SK-N-MC (cell line): ENCODE measurements at places on chromosomes 2 and 18.

DNA sequence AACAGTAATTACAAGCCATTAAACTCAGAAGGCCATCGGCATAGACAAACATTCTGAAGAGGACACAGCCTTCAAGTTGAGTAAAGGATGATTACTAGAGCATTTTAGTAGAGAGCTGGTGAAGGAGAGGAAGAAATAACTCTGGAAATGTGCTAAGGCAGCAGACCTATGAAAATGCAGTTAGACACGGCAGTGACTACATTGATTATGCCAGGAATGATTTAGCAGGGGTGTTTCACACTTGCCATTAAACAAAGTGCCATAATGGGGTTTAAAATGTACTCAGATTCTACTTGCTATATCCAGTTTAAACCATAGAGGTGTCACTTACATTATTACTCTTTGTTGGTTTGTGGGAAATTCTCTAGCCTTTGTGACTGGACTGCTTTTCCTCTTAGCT, 372.3 kb downstream of the CPS1 start:
- no peak for DNase-seq

DNA sequence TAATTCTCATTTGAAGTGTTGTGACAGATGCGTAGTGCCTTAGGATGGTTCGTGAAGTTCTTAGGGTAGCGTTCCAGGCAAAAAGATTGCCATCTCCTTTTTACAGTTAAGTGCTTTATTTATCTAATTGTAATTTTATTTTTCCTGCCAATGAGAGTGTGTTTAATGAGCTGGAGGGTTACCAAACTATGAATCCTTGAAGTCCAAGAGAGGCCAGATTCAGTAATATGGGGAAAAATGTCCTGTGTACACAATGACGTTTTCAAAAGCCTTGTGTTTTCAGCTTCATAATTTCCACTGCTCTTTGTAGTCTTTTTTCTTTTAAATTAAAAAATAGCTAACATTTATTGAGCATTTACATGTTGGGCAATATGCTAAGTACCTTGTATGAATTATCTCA, 23.8 kb downstream of the ACYP2 start:
- no peak for DNase-seq

- DNase-seq = no peak
Measured at GRCh38 chr18:14921031-14921430, 173.1 kb downstream of the ANKRD30B start.

DNA sequence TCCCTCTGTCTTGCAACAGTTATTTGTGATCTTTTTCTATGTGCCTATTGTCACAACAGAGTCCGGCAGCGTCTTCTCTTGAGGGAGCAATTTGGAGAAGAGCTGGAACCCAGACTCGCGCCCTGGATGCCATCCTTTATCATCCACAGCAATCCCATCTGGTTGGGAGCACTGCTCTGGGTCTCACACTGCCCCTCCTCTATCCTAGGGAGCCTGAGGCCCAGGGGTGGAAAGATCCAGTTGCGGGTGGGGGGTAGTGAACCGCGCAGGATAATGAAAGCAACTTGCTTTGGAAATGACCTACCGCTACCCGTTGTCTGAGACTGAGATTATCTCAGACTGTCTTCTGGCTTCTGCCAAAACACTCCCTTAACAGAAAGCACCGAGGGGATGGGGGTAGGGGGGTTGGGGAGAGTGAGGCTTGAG, 713 bp downstream of the WBP1 start:
- DNase-seq = no peak

- no peak for DNase-seq
Measured at GRCh38 chr2:134426721-134427120, 172.8 kb downstream of the MGAT5 start.

DNA sequence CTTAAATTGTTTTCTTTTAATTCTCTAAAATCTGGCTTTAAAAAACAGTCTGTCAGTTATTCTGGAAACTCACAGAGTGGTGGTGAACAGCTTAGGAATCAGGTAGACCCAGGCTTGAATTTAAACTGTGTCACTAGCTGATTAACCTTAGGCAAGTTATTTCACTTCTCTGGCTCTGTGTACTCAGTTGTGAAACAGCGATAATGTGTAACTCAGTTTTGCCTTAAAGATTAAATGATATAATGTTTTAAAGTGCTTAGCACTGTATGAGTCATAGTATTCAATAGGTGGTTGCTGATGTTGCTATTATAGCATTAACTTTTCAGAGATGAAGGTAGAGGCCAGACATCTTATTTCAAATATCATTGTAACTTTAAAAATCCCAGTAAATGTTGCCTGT, 40.7 kb downstream of the PKP4 start:
- DNase-seq = no peak

- no peak for DNase-seq
Measured at GRCh38 chr2:73350035-73350691, 35.5 kb upstream of the ALMS1 start.

- DNase-seq = no peak
Measured at GRCh38 chr2:29233428-29233827, 118.2 kb downstream of the CLIP4 start.

DNA sequence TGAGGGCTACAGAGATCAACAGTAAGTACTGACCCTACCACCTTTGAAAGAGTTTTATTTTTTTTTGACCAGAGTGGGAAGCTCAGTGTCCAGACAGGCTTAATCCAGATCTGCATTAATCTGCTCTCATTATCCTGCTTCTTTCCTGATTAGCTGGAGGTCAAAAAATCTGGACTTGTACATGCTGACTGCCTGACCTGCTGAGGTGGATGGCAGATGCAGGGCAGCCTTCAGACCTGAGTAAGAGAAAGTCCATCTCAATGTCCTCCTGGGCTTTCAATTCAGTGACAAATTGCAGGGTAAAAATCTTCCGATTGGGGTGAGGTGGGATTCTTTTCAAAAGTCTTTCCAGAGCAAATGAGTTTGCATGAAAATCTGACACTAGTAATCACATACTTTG, 998.8 kb upstream of the PIK3C3 start:
- DNase-seq = no peak

GRCh38 chr2:146312899-146313298, 1531.9 kb upstream of the ACVR2A start:
- peak; percentile 82 for DNase-seq

GRCh38 chr2:237196409-237196808, 110.7 kb downstream of the COPS8 start:
- DNase-seq = no peak

DNA sequence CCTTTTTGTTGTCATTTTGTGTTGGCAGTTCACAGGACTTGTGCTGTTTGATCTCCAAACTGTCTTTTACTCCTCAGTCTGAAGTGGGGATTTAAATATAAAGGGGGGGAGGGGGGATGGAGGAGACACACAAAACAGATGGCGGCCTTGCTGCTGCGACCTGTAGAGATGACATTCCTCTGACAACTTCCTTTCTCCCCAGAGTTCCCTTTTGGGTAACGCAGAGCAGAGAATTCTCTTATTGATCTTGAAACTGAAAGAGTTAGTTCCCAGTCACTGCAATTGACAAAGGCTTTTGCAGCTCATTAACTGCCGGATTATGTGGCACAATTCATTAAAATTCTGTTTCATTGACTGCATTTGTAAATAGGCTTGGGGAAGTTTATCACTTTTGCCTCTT, 279.3 kb downstream of the TSN start:
- no peak for DNase-seq

DNA sequence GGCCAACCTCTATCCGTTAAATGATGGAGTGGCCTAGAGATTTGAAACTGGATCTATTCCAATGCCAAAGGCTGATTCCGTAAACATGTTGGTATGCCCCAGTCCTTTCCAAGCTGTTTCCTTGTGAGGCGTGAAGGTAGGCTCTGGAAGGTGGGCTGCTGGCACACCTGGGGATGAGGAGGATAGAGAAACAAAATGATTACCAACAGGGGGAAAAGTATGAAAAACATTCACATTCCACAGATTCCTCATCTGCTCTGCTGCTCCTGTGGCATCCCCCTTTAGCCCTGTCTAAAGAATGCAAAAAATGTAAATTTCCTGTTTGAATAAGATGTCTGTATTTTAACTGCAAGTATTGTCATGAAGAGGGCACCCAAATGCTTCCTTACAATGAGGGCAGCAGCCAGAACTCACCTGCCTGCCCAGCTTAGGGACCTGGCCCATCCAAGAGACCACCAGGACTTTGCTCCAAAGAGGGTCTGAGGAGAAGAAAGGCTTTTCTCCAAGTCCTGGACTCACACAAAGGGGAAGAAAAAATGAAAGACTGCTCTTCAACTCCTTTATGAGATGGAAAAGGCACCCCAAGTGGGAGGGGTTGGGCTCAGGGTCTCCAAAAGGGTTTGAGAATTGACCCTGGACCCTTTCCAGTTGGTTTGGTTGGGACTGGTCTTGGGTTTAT, 132.3 kb upstream of the PELI1 start:
- no peak for DNase-seq

GRCh38 chr2:105802587-105802986, 57.9 kb downstream of the NCK2 start:
- DNase-seq = no peak

GRCh38 chr2:9548506-9548905, 7.1 kb downstream of the ADAM17 start:
- DNase-seq = no peak

GRCh38 chr2:130372055-130372832, 16.4 kb downstream of the PTPN18 start:
- DNase-seq = no peak

DNA sequence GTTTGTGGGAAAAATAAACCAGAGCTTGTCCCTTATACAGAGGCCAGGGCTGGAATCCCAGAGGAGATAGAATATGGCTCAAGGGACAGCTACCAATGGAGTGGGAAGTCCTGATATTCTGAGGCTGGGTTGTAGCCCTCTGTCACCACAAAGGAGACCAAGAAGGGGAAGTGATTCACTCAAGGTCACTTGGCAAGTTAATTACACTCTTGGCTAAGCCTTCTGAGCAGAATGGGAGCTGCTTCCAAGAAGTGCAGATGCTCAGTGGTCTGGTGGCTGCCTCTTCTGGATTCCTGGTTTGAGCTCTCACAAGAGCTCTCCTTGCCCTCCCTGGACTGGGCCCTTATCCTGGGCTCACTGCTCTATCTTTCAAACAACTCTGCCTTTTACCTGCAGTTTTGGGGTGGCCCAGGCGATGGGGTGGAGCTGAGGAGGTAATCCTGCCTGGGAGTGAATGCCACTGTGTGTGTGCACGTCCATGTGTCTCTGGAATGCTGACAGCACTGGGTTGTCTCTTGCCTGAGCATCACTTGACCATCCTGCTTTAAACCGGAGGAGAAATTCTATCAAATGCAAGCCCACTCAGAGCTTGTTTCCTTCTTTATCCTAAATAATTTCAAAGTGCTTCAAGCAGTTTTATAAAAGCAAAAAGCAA, 168.2 kb downstream of the KCNS3 start:
- no peak for DNase-seq

DNA sequence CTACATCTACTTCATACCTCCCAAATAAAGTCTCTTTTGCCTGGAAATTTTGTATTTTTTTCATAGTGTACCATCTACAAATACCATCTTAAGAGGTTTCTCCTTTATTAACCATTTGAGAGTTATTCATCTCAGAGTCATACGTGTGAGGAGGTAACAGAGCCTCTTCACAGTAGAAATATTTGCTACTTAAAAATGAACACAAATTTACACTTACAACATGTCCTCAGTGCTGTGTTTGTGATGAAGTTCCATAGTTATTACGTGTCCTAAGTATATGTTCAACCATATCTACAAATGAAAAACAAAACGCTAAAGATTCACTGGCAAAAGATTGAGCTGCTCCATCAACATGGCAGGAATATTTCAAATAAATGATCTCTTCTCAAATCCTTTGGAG, 48.5 kb upstream of the HNRNPA3 start:
- DNase-seq = no peak

DNA sequence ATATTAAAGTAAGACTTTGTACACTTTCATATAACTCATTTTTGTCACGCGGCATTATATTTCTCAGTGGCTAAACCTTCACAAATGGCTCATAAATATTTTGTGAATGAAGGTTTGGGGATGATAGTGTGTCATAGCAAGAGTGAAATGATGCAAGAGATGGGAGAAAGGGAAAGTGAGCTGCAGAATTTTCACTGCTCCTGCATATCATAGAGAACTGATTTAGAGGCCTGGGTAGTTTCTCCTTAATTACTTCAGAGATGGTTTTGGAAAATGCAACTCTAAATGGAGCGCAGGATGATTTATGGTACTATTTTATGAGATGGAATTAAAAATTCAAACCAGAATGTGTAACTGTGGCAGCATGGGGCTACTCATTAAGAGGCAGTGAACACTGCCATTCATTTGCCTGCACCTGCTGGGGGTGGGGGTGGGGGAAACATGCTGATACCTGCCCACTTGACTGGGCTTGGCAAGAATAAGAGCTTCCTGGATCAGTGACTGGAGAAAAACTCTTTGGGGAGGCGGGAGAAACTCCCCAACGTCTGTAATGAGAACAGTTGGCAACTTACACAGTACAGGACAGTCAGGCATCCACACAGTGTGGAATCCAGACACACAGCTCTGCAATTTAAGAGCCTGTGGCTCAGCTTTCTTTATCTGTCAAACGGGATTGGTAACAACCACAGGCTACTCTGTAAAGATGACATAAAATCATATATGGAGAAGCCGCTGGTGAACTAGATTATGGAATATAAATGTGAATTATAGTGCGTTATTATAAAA, 941.9 kb downstream of the SLC4A3 start:
- no peak for DNase-seq

DNA sequence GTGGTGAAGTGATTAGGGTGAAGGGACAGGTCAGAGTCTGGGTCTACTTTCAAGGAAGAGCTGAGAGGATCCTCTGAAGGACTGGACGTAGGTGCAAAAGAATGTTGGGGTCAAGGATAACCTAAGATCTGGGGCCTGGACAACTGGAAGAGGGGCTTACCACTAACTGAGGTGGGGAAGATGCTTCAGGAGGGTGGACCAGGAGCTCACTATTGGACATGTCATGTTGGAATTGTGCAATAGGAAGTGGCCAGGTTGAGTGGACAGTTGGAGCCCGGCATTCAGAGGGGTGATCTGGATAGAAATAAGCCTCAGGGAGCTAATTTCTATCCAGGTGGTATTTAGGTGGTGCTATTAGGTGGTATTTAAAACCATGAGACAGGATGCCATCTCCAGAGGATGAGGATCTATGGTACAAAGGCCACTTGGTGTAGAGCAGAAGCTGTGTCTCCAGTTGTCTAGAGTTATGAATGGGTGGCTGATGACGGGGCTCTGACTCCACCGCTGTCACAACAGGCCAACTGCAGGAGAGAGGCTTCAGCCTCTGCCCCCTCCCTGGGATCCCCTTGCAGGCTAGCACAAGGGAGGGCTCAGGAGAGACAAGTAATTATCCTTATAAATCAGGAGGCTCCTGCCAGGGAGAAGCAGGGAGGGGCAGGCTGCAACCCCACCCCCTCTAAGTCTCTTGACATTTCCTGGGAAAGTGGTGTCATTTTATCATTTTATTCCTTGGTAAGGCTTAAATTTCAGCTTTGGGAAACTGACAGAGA, 158.0 kb downstream of the SMAD7 start:
- DNase-seq = no peak

GRCh38 chr2:38523728-38524437, 78.8 kb downstream of the HNRNPLL start:
- no peak for DNase-seq
